Stimulated activated CD8-positive, alpha-beta memory T cell treated with anti-CD3 and anti-CD28 coated beads, Interleukin-12 subunit alpha, Interleukin-12 subunit beta, amount 100 ng/mL, for 1 hour (primary cell): ENCODE measurements at places on chromosomes 13 and 19.
A peak's percentile ranks its signal among the peaks of the same experiment; 100 is the strongest.

DNA sequence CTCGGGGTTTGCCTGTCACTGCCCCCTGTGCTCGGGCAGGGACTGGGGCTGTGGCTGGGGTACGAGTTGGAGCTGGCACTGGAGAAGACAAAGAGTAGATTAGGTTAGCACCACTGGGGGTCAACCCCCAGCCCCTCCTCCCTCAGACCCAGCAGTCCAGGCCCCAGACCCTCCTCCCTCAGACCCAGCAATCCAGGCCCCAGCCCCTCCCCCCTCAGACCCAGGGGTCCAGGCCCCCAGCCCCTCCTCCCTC is 19.1 kb downstream of the ZNF575 start:
- no peak for DNase-seq

DNA sequence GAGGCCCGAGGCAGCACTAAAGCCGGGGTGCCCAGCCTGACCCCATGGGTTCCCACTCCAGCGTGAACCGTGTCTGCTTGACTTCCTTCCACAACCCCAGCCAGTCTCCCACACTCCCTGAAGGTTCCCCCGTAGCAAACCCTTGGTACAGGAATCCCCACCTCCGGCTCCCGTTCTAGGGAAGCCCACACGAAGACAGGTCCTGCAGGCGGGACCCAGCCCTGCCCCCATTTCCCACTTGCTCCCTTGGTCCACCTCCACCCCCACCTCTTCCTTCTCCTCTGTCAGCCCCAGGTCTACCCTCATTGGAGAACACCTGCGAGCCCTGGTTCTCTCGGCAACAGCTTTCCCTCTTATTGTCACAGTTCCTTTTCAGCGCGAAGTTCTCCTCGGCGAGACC is 23.9 kb downstream of the C19orf81 start:
- no peak for DNase-seq

DNA sequence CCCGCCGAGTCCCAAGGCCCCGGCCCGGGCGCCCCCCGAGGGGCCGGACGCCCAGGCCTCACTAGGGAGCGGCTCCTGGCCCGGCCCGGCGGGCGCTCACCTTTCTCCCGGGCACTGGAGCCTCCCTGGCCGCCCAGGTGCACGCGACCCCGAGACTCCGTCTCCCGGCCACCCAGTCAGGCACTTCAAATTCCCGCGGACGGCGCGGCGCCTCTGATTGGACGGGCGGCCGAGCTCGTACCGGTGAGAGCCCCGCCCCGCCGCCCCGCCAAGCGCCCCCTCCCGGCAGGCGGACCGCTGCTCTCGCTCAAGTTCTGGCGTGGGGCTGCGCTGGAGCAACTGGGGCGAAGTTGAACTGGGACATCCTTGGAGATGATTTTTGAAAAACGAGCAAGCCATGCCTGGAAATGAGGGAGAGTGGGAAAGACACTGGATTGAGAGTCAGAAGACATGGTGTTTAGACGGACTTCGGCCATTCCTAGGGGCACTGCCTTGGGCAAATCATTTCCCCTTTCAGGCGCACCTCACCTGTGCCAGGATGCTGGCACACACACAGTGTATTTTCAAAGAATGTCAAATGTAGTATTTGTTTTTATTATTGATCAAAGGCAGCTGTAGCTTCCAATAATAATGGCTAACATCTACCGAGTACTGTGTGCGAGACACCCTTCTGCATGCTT is 485.3 kb downstream of the UQCRFS1 start:
- no peak for DNase-seq

DNA sequence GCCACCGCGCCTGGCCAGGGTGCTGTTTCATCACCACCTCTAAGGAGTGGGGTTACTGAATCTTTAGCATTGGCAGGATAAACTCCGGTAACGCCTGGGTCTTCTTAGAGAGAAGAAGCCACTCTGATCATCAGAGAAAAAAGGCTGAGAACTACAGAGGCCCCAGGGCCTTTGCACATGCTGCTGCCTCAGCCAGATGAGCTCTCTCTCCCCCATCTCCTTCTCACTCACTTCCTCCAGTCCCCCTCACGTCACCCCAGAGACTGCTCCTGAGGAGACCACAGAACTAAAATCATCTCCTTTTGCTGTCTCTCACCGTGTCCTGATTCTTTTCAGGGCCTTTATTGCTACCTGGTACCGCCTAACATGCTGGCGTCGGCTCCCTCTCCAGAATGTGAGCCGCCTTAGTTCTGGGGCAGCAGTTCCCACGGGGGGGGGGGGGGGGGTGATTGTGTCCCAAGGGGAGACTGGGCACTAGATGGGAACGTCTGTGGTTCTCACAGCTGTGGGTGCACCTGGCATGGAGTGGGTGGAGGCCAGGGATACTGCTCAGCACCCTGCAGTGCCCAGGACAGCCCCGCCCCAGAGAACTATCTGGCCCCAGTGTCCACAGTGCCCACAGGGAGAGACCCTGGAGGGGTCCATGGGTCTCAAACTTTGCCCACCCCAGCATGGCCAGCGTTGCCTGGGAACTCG is 5.1 kb upstream of the DIRAS1 start:
- DNase-seq: no peak

DNA sequence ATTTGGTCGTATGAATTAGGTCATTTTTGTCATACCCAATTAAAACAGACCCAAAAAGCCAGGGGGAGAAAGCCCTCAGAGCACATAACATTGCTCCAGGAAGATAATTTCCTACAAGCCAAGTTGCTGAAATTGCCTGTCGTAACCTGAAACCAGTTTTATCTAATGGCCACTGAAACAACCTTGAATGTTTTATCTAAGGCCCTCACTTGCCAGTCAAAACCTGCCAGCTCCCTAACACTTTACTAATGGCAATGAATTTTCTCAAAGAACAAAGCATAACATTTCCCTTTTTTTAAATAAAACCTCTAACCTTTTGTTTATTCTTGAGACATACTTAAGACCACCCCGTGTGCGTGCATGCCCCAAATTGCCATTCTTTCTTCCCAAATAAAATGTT is 496.2 kb upstream of the KLHL1 start:
- no peak for DNase-seq

DNA sequence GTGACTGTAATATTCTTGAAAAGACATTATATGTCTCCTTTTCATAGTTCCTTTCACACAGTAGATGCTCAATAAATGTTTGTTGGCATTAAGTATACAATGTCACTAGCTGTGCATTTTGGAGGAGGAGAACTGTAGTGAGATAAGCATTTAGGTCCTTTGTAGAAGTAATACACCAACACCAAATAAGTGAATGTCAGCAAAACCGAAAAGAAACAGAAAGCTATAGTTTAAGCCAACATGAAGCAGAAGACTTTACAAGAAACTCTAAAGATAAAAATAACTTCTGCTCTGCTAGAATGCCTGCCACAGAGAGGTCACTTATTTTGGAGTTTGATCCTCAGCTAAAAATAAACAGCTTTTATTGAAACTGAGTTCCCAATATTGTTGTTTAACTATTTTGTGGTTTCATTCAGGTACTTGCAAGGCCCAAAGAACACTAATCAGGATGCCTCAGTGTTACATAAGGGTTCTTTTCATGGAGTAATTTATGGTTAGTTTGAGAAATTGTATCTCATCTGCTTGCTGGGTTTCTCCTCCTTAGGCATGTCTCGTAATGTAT is 86.2 kb downstream of the STARD13 start:
- no peak for DNase-seq

GRCh38 chr19:10565028-10565566 is 713 bp downstream of the KRI1 start:
- no peak for DNase-seq

DNA sequence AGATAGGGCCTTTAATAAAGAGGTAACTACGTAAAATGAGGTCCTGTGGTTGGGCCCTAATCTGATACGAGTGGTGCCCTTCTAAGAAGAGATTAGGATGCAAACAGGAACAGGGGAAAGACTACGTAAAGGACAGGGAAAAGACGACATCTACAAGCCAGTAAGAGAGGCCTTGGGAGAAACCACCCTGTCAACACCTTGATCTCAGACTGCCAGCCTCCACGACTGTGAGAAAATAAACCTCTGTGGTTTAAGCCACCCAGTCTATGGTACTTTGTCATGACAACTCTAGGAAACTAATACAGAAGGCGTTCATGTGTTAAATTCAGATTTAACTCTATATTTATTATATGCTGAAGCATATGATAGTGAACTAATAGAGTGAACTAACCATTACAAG is 566.3 kb downstream of the UQCRFS1 start:
- no peak for DNase-seq

DNA sequence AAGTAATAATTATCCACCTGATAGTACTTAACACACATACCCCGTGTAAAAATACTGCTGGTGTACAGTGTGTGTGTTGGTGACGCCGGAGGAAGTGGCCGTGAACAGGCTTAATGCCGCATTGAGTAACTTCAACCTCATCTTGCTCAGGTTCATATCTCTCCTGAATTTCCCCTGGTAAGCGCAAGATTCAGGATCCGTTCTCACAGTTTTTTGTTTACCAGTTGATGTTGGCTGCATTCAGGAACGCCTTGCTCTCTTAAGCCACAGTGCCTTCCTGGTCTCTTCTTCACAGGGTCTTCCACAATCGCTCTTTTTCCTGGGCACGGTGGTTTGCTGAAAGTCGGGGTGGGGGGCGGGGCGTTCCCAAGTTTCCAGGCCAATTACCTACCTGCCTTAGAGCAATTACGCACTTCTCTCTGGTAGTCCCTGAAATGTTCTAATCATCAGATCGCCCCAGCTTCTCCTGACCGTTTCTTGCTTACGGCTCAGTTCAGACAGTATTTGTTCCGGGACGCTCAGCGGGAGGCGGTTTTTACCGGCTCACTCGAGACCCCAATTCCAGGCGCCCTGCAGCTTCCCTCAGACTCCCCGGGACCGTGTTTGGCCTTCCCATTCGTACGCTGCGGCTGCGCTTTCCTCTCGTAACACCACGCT is 706 bp upstream of the DNAJC3 start:
- DNase-seq: no peak

DNA sequence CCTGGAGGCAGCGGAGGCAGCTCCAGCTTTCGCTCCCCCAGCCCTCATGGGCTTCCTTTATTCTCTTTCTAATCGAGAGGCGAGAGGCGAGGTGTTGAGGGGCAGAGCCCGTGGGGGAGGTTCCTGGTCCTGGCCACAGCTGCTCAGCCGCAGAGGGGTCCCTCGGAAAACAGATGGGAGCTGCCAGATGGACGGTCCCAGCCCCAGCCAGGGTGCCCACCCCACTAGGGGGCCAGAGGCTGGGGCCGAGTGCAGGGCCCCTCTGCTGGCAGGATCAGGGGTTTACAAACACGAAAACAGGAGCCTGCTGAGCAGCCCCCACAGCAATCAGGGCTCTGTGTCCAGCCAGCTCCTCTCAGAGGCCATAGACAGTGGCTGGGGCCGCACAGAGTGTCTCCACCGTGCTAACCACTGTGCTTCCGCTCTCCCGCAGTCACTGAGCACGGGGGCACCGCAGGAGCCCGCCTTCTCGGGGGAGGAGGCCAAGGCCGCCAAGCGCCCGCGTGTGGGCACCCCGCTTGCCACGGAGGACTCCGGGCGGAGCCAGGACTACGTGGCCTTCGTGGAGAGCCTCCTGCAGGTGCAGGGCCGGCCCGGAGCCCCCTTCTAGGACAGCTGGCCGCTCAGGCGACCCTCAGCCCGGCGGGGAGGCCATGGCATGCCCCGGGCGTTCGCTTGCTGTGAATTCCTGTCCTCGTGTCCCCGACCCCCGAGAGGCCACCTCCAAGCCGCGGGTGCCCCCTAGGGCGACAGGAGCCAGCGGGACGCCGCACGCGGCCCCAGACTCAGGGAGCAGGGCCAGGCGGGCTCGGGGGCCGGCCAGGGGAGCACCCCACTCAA is 182.2 kb downstream of the KDM4B start:
- DNase-seq: no peak

DNA sequence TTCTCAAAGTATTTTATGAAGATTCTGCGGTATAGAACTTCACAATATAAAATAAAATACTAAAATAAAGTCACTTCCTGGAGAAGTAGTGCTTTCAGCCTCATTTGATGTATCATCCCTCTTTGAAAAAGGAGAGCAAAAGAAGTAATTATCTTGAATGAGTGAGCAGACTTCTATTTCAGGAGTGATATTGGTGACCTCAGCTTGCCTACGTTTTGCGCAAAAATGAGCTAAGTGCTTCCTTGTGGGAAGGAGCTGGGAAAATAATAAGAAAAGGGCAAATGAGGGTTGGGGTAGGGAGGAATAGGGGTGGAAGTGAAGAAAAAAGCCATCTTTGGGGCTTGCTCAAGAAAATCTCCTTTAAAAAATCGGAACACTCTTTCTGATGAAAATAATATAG is 1773.6 kb downstream of the OLFM4 start:
- no peak for DNase-seq

DNA sequence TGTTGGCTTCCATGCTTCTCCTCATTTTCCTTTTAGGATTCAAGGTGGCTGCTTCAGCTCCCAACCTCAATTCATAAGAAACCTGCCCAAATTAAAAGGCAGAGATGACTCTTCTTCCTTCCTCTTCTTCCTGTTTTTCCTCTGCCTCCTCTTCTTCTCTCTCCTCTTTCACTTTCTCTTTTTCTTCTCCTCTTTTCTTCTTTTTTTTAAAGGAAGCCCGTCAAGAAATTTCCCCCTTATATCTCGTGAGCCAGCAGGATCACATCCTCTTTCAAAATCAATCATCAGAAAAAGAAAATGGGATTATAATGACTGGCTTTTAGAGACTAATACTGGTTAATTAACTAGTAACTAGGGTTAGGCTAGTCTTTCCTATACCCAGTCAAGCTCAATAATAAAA is 220.3 kb downstream of the NBEA start:
- no peak for DNase-seq

DNA sequence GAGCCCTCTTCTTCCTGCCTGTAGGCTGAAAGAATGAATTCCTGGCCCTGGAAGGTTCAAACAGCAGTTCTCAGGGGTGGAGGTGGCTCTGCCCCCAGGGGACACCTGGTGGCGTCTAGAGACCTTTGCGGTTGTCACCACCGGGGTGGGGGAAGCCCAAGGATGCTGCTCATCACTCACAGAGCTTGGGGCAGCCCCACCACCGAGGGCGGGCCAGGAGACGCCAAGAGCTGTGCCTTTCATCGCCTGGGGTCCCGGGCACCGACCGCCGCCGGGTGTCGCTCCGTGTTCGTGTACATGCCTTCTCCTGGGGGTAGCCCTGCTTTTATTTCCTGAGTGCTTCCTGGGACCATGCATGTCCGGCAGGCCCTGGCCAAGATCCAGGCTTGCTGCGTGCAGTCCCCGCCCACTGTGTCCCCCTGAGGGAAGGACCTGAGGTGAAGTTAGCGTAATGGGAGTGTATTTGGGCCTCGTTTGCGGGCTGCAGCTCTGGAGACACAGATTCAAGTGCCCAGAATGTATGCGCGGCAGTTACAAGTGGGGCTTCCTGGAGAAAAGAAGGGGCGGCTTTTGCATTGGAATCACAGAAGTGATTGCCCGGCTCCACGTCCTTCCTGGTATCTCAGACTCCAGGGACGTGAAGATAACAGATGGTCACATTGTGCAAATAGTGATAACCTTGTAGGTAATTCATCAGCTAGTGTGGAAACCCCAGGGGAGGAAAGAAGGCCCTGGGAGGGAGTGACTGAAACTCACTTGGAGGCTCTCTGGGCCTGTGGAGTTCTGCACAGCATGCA is 7.8 kb downstream of the DOT1L start:
- DNase-seq: peak; percentile 49

- DNase-seq: peak; percentile 38
Measured at GRCh38 chr19:34145741-34146202, 26.5 kb upstream of the LSM14A start.
